ENCODE measurements at places on chromosomes 13 and 19. TPM values are rescaled to one million over a fixed set of nuclear protein-coding genes. Genes with fewer than 3 reads are reported as not detected.

The SOX1 gene
- not detected for total RNA-seq

The FUT3 gene
- total RNA-seq = 0.19 TPM

DNA sequence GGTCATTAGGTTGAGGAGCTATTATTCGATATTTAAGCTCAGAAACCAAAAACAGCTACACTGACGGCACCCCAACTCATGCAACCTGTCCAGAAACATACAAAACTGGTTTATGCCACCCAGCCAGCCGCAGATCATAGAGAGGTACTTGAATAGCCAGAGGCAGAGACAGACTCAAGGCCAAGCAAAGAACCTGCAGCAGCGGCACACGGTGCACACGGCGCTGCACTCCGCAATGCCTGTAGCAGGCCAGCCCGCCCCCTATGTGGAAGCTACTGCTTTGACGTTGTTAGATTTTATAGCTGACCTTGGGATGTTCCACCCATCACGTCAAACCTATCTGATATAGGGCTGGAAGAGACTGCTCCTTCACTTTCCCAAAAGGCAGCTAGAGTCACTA lies 11.9 kb upstream of the DHRS12 start:
- DNase-seq = no peak
- no peak overlapping the region for H3K4me3 ChIP-seq
- no peaks in the 10 kb centered on the region for H3K27me3 ChIP-seq
- no peak overlapping the region for H3K27ac ChIP-seq
- H3K4me1 ChIP-seq = no peaks in the 10 kb centered on the region
- H3K36me3 ChIP-seq = no peaks in the 10 kb centered on the region

- no peak overlapping the region for H3K4me3 ChIP-seq
- no peaks in the 10 kb centered on the region for H3K27me3 ChIP-seq
- H3K36me3 ChIP-seq = no peaks in the 10 kb centered on the region
- no peak overlapping the region for H3K27ac ChIP-seq
- DNase-seq = no peak
These were observed 19.0 kb upstream of the KPNA3 start for GRCh38 chr13:49811527-49811908.

The ERICH4 gene
- not detected for total RNA-seq

DNA sequence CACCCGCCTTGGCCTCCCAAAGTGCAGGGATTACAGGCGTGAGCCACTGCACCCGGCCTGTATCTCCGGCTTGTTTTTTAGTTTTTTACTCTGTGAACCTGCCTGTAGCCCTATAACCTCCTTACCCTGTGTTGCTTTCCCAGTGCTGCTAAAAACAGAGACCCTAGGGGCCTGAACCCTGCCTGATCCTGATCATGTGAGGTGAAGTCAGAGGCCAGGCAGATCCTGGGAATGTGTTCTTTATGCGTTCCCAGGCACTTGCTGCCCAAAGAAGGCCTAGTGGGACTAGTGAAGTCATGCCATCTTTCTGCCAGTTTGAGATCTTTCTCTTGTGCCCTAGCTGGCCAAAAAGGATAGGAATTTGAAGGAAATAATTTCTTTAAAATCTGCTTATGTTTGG lies 4.6 kb downstream of the UBA2 start:
- no peak for DNase-seq
- H3K27ac ChIP-seq = no peak overlapping the region
- no peaks in the 10 kb centered on the region for H3K27me3 ChIP-seq
- H3K36me3 ChIP-seq = no peaks in the 10 kb centered on the region

DNA sequence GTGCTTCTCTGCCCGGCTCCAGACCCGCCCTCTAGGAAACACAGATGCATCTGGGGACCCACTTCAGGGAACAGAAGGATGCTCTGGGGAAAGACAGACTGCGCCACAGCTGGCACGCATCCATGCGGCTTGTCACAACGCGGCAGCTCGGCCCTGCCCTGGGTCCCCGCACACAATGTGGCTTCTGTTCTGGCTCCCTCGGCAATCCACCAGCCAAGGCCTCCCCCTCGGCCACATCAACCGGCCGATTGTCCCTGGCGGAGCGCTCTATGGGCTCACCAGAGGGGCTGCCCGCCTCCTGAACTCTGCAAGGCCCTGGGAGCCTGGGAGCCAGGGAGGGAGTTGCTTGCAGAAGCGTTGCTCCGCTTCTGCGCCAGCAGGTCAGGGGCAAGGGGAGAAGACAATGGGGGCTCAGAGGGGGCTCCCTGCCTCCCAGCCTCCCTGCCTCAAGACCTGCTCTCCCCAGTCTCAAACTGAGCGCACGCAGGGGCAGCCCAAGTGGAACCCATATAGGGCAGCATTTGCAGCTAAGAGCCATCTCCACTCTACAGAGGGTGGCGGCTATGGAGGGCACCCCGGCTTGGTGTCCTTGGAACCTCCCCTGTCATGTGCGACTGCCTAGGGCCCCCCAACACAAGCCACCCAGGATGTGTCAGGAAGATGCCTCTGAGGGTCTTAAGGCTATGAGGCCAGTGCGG lies 37.9 kb downstream of the MLLT1 start:
- H3K4me1 ChIP-seq = no peaks in the 10 kb centered on the region
- H3K4me3 ChIP-seq = no peak overlapping the region
- H3K27ac ChIP-seq = no peak overlapping the region

GRCh38 chr13:95174517-95174916 lies 126.7 kb downstream of the ABCC4 start:
- H3K36me3 ChIP-seq = no peaks in the 10 kb centered on the region
- H3K27ac ChIP-seq = no peak overlapping the region
- H3K4me3 ChIP-seq = no peak overlapping the region
- H3K27me3 ChIP-seq = no peaks in the 10 kb centered on the region

The SMIM44 gene
- total RNA-seq = not detected

The MYADM gene
- total RNA-seq = 21.1 TPM

The LRRC63 gene
- total RNA-seq = not detected

DNA sequence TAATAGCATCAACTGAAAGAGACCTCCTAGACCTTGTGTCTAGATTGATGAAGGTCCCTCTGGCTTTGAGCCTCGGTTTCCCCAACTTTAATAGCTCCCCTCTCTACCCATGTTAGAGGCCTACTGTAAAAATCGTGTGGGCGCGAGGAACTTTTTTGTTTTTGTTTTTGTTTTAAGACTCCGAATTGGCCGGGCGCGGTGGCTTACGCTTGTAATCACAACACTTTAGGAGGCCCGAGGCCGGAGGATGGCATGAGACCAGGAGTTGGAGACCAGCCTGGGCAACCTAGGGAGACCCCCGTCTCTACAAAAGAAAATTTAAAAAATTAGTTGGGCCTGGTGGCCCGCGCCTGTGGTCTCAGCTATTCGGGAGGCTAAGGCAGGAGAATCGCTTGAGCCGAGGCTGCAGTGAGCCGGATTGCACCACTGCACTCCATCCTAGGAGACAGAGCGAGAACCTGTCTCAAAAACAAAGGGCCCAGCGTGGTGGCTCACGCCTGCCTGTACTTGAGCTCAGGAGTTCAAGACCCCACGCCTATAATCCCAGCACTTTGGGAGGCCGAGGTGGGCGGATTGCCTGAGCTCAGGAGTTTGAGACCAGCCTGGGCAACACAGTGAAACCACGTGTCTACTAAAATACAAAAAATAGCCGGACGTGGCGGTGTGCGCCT lies 858 bp upstream of the PPP6R1 start:
- H3K36me3 ChIP-seq = no peaks in the 10 kb centered on the region
- peak overlapping the region; percentile 72 for H3K27ac ChIP-seq
- peak; percentile 53 for DNase-seq
- no peaks in the 10 kb centered on the region for H3K27me3 ChIP-seq

- no peak overlapping the region for H3K27ac ChIP-seq
- H3K4me3 ChIP-seq = no peak overlapping the region
- no peak for DNase-seq
- no peaks in the 10 kb centered on the region for H3K27me3 ChIP-seq
- no peaks in the 10 kb centered on the region for H3K36me3 ChIP-seq
These were observed 1.4 kb upstream of the NTF4 start for GRCh38 chr19:49065905-49066512.

The ZSCAN18 gene
- total RNA-seq = 12.2 TPM

The LILRB5 gene
- 5.3 TPM for total RNA-seq

The ANKRD24 gene
- 4.5 TPM for total RNA-seq

GRCh38 chr19:38032151-38032550 lies 125.1 kb downstream of the SIPA1L3 start:
- no peak for DNase-seq
- H3K4me3 ChIP-seq = no peak overlapping the region
- no peaks in the 10 kb centered on the region for H3K27me3 ChIP-seq

DNA sequence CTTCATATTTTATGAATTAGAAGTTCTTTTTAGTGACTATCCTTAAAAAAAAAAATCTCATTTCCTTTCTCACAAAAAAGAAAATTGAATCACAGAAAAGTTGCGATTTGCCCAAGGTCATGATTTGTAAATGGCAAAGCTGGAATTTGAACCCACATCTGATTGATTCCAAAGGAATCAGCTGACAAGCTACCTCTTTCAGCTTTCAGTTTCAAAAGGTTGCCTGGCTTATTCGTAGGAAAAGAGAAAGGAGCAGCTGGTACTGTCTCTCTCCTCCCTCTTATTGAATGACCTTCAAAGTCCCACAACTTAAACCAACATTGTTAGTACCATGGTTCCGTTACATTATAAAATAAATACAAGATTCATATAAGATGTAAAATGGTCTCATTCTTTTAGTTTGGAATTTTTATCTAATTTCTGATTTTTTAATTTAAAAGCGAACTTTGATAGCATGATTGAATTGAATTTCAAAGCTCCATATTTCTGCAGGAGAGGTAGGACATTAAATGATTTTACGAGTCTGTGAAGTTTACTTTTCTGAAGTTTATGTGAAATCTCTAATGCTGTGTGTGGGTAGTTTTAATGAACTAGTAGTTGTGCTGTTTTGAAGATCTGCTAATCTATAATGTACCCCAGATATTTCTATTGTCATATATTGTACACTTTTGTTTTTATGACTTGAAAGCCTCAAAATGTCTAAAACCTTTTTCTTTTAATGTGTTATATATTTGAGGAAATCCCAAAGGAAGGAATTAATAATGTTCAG lies 18.5 kb upstream of the KCTD4 start:
- H3K27me3 ChIP-seq = no peaks in the 10 kb centered on the region
- peaks cover 19% of the 10 kb centered on the region for H3K4me1 ChIP-seq
- H3K27ac ChIP-seq = peak overlapping the region; percentile 71
- H3K36me3 ChIP-seq = no peaks in the 10 kb centered on the region
- no peak for DNase-seq

DNA sequence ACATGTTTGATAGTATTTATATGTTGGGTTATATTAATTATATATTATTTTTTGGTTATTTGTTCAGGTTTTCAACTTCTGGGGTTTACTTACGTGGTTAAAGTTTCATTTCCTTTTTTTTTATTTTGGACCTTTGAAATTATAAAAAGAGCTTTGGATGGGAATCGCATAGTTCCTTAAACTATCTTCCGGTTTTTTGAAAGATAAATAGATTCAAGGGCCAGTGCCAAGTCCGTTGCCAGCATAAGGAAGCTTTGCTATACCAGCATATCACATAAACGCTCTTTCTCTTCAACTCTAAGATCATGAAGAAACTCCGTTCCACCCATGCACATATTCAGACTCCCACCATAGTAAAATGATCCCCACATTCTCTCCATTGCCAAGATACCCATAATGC lies 7.4 kb upstream of the OXGR1 start:
- no peak for DNase-seq
- no peaks in the 10 kb centered on the region for H3K27me3 ChIP-seq
- H3K4me1 ChIP-seq = no peaks in the 10 kb centered on the region
- H3K27ac ChIP-seq = no peak overlapping the region

DNA sequence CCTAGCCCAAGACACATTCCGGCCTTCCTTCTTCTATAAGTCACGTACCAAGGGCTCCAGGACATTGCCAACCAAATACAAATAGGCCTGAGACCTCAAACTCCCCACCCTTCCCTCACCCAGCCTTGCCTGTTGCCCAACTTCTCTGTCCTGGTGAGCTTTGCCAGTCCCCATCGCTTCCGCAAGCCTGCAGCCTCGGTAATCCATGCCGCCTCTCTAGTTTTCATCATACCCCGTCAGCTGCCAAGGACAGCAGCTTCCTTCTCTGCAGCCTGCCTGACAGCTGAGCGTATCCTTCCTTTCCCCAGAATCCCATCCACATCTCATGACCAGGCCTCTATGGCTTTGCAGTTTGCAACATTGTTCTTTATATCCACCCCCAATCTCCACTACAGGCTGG lies 36.6 kb upstream of the POMP start:
- no peak for DNase-seq
- no peaks in the 10 kb centered on the region for H3K27me3 ChIP-seq
- no peaks in the 10 kb centered on the region for H3K4me1 ChIP-seq
- no peak overlapping the region for H3K27ac ChIP-seq

- DNase-seq = peak; percentile 81
- H3K27ac ChIP-seq = peak overlapping the region; percentile 37
- H3K27me3 ChIP-seq = no peaks in the 10 kb centered on the region
- no peaks in the 10 kb centered on the region for H3K4me1 ChIP-seq
These were observed 13.1 kb downstream of the GRAMD1A start for GRCh38 chr19:35013041-35013819.

DNA sequence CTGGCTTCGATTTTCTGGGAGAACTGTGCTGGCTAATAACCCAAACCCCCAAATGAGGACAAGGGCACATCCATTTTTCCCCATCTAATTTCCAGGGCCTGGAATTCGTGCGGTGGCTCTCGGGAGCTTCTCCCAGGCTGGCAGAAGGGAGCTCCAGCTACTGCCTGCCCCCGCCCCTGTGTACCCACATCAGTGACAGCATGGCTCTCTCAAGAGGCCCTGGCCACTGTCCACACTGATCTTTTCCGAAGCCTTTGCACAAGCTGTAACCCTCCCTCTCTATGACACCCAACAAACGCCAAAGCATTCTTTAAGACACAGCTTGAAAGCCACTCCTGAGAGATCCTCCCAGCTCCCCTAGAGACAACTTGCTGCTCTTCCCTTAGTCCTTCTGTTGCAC lies 73.1 kb downstream of the ZIC5 start:
- no peaks in the 10 kb centered on the region for H3K27me3 ChIP-seq
- H3K4me1 ChIP-seq = peaks cover 8% of the 10 kb centered on the region
- no peak for DNase-seq
- no peak overlapping the region for H3K4me3 ChIP-seq
- no peak overlapping the region for H3K27ac ChIP-seq

DNA sequence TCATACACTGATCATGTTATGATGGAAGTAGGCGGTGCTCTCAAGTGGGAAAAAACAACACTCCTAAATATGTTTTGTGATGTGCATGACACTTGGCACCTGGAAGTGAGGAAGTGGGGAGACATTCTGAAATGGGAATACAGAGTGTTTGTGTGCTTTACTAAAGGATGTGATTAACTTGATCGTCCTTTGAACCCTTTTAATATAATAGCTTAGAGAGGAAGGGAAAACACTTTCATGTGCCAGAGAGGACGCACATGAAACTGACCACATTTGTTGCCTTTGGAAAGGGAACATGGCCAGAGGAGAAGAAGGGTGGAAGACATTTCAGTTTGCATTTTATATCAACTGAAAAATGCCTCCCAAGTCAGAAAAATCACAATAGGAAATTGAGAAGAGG lies 31.4 kb downstream of the SMAD9 start:
- H3K4me1 ChIP-seq = no peaks in the 10 kb centered on the region
- no peak for DNase-seq
- H3K4me3 ChIP-seq = no peak overlapping the region

The APOE gene
- total RNA-seq = 3,480 TPM

GRCh38 chr19:47280183-47280797 lies 5.6 kb downstream of the INAFM1 start:
- H3K27ac ChIP-seq = no peak overlapping the region
- H3K4me1 ChIP-seq = no peaks in the 10 kb centered on the region
- no peaks in the 10 kb centered on the region for H3K27me3 ChIP-seq
- no peaks in the 10 kb centered on the region for H3K36me3 ChIP-seq
- H3K4me3 ChIP-seq = no peak overlapping the region
- DNase-seq = no peak
